ENCODE measurements at places on chromosomes 2 and 18.

DNA sequence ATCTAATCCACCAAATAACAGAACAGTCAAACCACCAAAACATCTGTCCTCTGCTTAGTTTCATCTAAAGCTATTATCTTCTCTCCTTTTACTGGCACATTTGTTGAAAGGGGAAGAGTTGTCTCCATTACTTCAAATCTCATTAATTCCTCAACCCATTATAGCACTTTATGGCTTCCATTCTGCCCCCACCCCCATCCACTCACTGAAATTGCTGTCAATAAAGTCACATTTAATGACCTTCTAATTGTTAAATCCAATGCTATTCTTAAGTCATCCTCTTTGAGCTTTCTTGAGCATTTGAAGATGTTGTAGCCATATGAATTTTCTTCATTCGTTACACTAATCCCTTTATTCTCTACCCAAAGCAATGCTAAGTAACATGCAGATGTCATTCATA, 5.2 kb downstream of the OXER1 start:
- DNase-seq: no peak

DNA sequence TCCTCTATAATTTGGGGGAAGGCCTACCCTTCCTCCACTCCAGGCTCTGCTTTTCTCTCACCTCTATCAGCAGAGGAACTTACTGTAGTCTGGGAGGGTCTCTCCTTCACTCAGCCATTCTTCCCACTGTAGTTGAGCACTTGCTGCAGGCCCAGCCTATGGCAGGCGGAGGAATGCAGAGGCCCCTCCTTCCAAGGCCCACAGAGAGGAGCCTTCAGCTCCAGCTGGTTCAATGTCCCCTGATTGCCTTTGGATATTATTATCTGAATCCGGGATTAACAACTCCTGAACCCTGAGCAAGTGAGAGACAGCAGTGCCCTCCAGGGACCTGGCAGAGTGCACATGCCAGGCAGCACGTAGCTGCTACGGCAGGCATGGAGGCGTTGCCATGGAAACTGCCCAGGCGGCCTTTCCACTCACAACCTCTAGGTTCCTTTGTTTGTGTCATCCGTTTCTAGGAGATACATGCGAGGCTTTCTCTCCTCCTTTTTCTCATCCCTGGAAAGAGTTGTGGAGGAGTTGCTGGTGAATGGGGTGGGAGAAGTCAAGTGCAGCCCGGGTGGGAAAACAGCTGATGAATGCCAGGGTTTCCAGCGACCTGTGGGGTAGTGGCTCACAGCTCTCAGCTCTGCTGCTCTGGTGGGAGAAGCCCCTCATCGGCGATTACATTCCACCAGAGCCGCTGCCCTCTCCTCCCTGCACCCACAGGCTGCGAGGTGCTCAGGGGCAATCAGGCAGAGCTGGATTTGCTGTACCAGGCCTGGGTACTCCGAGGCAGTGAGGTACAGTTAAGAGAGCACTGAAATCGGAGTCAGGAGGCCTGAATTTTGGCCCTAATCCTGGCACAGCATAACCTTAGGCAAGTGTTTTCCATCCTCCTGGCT, 55.3 kb upstream of the HK2 start:
- no peak for DNase-seq

DNA sequence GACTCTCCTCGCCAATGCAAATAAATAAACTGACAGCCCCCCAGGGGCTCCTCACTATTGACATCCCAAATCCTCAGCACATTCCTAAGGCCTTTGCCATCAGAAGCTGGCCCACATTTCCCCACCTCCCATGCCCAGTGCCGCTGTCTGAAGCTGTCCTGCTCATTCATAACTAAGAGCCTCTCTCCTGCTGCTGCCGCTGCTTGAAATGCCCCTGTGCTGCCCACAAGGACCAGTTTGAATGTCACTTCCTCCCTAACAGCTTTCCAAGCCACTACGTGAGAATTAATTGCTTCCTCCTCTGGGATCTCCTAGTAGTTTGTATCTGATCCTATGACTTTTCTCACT, 151.6 kb upstream of the CAPN13 start:
- no peak for DNase-seq

DNA sequence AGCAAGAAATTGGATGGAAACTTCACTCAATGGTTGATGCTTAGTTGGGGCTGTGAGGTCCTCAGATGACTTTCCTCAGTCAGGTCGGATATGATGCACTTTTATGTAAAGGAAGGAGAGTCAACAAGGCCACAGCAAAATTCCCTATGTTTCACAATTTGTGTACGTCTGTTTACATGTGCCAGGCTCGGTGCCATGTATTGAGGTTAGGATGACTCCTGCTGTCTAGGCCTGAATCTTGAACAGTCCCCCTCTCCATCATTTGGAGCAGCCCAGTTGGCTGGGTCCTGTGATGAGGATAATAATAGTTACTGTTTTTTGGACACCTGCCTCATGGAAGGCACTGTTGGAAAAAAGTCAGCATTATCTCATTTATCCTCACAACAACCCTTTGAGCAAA, 43.1 kb downstream of the VSNL1 start:
- DNase-seq: no peak

- DNase-seq: no peak
These were observed 18.9 kb downstream of the FAM178B start for GRCh38 chr2:96967436-96967835.

- DNase-seq: no peak
These were observed 14.1 kb downstream of the LAMA3 start for GRCh38 chr18:23703057-23703986.

Data from stimulated activated naive CD8-positive, alpha-beta T cell treated with anti-CD3 and anti-CD28 coated beads, Interleukin-15, Interleukin-2, amounts not matched to agents 100 U/mL and 50 U/mL, for 24 hours (primary cell).